Spinal cord (tissue), 10 donors: ENCODE measurements at places on chromosomes 2 and 18.

GRCh38 chr2:10549195-10549594, 101.1 kb upstream of the ODC1 start:
- no peak for DNase-seq

DNA sequence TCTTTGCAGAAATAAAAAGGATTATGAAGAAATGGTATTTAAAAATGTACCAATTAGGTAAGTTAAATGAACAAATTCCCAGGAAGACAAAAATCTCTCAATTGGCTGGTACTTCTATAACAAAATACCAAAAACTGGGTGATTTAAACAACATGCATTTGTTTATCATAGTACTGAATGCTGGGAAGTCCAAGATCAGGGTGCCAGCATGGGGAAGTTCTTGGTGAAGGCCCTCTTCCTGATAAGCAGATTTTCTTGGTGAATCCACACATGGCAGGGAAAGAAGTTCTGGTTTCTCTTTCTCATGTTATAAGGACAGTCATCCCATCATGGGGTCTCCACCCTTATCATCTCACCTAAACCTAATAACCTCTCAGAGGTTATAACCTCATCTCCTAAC, 271.6 kb upstream of the SETBP1 start:
- no peak for DNase-seq

GRCh38 chr2:215724146-215724545, 288.3 kb upstream of the FN1 start:
- no peak for DNase-seq

DNA sequence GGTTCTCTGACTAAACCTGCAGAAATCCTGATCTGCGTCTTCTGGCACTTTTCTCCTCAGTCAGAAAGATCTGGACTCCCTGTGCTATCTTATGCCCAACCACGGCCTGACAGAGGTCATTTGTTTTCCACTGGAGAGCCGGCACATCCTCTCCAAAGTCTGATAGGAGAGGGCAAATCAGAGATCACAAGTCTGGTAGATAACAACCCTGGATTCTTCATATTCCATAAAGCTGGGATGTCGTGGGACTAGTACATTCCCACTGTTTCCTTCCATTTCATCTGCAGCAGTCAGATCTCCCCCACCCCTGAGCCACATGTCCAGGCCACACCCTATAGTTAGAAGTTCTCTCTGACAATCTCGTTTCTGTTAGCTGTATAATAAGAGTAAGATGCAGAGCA, 157.0 kb downstream of the MGAT5 start:
- no peak for DNase-seq

- peak; percentile 20 for DNase-seq
Observed at GRCh38 chr2:186554850-186555671, 34.8 kb upstream of the ITGAV start.

GRCh38 chr2:54419388-54419787, 36.7 kb upstream of the SPTBN1 start:
- no peak for DNase-seq

GRCh38 chr2:100193291-100193710, 50.9 kb upstream of the AFF3 start:
- DNase-seq: no peak

GRCh38 chr2:18701546-18701945, 112.2 kb upstream of the NT5C1B start:
- DNase-seq: no peak

GRCh38 chr2:152466041-152466440, 131.1 kb downstream of the FMNL2 start:
- no peak for DNase-seq

GRCh38 chr18:21820811-21821143, 80.2 kb downstream of the MIB1 start:
- no peak for DNase-seq

GRCh38 chr2:191653667-191654391, 24.1 kb upstream of the NABP1 start:
- no peak for DNase-seq

DNA sequence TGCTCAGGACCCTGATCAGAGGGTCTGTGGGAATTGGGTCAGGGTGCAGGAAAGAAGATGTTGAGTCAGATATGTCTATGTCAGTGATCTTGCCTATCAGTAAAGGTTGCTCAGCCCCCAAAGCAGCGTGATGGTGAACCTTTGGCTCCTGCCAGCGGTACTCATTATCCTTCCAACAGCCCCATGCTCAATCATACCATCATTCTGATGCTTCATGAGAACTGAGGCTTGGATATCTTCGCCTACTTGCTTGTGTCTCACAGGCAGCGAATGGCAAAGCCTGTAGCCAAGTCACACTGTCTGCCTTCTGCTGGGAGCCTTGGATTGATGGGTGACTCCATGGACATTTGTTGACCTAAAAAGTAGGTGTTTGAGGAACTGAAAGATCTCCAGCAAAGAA, 19.0 kb upstream of the TMEM214 start:
- no peak for DNase-seq

DNA sequence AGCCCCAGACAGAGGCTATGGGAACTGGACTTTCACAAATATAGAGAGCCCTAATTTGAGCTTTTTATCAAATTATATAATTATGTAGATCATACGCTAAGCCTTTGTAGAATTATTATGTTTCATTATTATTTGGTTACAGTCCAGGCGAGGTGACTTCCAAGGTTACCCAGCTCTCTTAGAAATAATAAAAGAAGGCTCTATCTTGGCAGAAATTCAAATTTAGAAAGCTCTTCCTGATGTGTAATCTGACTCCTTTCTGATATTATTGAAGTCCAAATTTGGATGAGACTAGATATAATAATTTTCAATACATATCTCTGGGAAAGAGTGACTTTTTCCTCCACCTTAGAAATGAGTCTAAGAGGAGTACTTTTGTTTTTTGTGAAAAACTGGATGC, 4.8 kb upstream of the SLC38A11 start:
- no peak for DNase-seq

- no peak for DNase-seq
Observed at GRCh38 chr2:100639588-100640390, 77.0 kb downstream of the PDCL3 start.

DNA sequence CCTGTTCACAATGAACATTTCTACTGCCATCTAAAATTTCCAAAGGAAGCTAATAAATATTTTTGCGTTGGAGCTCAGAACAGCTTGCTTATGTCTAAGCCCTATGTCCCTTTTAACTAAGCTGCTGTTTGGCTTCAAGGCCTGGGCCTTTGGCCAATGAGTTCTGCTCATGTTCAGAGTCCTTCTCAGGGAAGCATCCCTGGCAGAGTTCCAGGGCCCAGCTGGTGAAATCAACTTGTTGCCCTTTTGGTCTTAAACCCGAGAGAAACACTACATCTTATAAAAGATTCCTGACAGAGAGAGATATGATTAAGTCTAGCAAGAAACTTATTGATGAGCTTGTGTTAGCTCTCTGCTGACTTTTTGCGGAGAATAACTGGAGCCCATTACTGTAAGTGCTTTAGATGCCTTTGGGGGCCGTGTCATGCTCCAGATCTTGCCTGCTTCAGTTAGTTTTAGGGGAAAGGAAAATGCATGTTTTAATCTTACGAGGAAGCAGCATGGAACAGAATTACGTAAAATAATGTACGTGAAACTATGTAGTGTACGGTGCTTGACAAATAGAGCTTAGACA, 102.5 kb upstream of the NOSTRIN start:
- peak; percentile 35 for DNase-seq

DNA sequence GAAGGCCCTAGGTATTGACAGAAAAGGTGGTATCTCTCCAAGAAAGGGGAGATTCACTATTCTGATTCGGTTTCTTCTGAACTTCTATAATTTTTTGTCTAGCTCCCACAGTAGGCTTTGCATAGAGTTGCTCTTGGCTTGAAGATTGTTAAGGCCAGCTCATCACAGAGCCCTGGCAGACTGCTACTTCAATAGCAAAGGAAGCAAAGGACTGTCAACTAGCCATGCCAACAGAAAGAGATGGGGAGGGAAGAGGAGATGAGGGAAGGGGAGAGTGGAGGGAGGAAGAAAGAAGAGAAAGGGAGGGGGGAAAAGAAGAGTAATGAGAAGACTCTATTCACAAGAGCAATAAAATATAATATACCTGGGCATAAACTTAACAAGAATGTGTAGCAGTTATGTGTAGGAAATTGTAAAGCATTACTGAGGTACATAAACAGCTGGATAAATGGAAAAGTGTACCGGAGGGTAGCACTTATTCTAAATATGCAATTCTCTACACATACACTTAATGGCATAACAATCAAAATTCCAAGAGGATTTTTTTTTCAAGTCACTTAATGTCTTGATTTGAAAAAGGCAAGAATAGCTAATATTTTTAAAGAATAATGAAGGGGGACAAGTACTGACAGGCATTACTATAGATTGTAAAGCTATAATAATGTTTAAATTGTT, 102.5 kb downstream of the LOXHD1 start:
- DNase-seq: peak; percentile 86

DNA sequence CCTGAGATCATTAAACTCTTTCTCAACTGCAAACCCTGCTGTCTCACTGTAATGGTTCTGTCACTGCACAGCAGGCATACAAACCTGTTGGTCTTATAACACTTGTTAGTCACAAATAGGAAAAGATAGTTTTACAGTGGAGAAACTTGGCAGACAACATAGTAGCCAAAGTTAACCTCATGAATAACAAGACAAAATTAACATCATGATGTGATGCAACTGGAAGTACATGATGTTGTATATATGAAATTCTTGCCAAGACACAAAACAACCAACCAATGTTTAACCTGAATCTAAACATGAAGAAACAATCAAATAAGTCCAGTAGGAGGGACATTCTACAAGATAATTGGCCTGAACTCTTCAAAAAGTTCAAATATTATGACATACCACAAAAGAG, 189.3 kb downstream of the RNF152 start:
- no peak for DNase-seq

DNA sequence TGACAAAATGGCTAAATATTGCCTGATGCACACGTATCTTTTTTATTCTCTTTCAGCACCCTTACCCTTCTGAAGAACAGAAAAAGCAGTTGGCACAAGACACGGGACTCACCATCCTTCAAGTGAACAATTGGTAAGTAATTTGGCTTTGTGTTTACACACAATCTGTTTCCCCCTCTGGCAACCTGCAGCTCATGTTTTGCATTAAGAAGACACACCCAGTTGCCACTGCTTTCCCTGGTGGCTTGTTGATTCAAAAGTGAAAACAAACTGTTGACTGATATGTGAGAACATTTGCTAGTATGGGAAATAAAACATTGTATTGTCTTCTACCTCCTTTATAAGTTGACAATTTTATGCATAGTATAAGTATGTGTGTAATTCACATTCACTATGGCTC, 113.0 kb downstream of the MEIS1 start:
- no peak for DNase-seq

GRCh38 chr2:119808516-119809147, 48.9 kb downstream of the PTPN4 start:
- no peak for DNase-seq

DNA sequence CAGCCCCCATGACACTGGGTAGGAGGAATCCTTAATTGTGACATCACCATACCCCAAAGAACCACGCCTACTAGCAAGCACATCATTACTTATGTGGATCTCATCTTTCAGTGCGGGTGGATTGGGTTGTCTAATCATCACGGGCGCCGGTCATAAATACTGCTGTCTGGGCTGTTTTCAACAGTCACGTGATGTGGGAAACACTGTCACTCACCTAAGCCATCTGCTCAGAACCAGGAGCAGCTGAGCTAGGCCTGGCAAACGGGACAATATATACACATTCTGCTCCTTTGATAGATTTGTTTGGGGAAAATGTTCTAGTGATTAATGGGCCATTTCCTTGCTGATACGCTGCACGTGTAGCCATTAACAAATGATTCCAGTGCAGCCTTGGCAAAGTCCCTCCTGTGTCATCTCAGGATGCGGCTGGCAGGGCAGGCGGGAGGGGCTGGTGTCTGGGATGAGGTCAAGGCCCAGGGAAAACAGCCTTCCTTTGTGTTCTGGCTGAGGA, 145.9 kb upstream of the COPS8 start:
- DNase-seq: peak; percentile 45

- DNase-seq: no peak
Observed at GRCh38 chr2:127332335-127332734, 38.4 kb upstream of the ERCC3 start.

GRCh38 chr2:210496512-210496911, 20.0 kb upstream of the LANCL1 start:
- DNase-seq: no peak

DNA sequence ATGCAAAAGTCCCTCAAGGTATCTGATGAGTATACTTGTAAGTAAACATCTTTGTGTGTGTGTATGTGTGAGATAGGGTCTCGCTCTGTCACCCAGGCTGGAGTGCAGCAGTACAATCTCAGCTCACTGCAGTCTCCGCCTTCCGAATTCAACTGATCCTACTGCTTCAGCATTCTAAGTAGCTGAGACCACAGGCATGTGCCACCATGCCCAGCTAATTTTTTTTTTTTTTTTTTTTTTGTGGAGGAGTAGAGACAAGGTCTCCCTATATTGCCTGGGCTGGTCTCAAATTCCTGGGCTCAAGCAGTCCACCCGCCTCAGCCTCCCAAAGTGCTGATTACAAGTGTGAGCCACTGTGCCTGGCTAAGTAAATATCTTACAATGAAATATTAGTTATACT, 23.2 kb downstream of the ADAM17 start:
- no peak for DNase-seq

DNA sequence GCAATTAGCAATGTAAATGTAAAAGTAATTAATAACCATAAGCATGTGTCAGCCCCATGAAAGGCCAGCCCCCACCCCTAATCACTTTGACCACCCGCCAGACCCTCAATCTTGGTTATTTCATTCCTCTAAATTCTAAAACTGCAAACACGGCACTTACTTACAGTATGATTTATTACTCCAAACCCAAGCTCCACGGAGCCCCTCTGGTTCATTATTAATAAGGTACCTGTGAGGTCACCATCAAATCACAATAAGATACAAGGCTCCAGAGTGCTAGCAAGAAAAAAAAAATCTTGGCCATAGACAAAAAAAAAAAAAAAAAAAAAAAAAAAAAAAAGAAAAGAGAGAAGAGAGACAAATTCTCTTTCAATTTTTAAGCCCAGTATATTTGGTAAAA, 879.5 kb downstream of the TDRD15 start:
- no peak for DNase-seq
